ENCODE measurements at places on chromosomes 6 and 20.

- DNase-seq: no peak
Measured at GRCh38 chr6:71103130-71103529, 146.3 kb upstream of the B3GAT2 start.

- no peak for DNase-seq
Measured at GRCh38 chr6:154500769-154501577, 9.5 kb downstream of the CNKSR3 start.

GRCh38 chr6:167799033-167799821 is 27.5 kb upstream of the AFDN start:
- DNase-seq: no peak

DNA sequence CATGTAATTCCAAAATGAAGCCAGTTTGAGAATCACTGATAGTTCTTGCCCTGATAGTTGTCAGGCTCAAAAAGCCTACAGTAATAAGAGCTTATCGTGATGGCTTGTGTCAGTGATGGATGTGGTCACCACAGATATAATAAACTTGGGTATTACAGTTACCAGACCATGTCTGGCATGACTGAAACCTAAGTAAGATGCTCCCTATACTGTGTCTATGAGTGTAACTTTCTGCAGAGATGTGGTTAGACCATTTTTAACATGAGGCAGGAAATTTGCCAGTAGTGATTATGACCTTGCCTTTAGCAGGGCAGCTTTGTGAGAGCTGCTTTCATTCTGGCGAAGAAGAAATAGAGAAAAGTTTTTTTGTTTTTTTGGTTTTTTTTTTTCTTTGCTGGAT is 90.2 kb downstream of the ANKS1A start:
- DNase-seq: no peak

DNA sequence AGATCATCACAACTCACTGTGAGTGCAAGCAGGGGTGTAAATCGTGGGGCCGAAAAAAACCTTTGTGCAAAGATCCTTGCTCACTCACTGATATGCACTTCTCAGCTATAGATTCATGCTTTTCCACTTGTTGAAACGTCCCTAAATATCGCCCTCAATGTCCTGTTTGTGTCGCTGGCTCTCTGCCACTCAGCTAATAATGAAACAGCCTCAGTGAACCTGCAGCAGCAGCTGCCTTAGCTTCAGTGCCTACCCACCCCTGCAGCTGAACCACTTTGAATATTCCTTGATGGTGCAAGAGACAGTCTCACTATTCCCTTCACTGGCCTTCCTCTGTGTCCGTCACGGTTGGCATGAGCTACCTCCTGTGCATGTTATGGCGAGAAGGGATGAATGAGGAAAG is 128.9 kb upstream of the NAA20 start:
- no peak for DNase-seq

DNA sequence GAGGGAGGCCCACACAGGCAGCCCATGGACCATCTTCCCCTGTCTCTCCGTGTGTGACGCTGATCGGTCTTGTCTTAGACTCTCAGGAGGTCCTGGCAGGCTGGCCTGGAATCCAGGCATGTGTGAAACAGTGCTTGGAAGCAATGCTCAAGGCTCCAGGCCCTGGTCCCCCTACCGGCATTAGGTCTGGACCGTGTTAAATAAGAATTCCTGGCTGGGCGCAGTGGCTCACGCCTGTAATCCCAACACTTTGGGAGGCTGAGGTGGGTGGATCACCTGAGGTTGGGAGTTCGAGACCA is 13.0 kb downstream of the IP6K3 start:
- no peak for DNase-seq

DNA sequence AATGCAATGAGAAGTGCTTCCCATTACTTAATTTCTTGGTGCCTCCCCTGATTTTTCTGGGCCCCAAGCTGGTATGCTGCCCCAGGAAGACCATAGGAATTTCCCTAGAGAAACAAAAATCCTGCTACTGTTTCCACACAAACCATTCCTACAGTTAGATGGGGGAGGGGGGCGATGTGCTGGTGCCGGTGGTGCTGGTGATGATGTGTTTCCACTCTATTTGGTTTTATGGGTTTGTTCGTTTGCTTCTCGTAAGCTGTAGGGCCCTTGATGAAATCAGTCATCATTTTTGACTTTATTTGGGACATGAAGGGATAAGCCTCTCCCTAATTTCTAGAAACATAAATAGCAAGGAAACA is 105.1 kb downstream of the MKKS start:
- DNase-seq: no peak

- DNase-seq: no peak
Measured at GRCh38 chr6:28543651-28544610, 18.2 kb downstream of the GPX5 start.

DNA sequence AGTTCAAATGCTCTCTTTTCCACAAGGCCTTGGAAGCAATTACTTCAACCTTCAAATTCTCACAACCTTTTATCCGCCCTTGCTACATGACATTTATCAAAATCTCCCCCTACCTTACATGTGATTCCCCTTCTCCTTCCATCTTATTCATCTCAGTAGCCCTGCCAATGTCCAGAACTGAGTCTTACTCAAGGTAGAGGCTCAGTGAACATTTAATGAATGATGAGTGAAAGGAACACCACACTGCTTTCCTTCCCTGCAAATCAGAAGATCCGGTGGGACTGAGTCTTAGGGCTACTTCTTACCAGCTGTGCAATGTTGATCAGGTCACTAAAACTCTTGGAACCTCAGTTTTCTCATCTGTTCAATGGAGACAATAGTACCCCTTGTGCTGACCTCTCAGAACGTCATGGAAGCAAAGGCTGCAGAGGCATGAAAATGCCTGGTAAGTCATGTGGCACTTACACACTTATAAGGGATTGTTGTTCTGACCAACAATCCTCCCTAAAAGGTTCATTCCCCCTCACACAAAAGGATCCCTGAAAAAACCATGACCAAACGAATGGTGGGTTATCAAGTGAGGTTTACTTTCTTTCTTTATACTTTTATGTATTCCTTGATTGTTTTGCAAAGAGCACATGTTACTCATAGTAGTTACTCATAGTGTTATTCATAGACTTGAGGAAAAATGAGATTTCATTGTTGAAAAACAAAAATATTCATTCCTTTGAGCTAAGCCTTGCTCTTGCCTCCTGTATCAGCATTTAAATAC is 6.5 kb downstream of the MDGA1 start:
- peak; percentile 40 for DNase-seq

- DNase-seq: no peak
Measured at GRCh38 chr6:97052152-97052787, 127.7 kb downstream of the KLHL32 start.

- DNase-seq: no peak
Measured at GRCh38 chr6:86959656-86960055, 22.3 kb downstream of the HTR1E start.

- no peak for DNase-seq
Measured at GRCh38 chr20:51097351-51098120, 74.6 kb upstream of the KCNG1 start.

DNA sequence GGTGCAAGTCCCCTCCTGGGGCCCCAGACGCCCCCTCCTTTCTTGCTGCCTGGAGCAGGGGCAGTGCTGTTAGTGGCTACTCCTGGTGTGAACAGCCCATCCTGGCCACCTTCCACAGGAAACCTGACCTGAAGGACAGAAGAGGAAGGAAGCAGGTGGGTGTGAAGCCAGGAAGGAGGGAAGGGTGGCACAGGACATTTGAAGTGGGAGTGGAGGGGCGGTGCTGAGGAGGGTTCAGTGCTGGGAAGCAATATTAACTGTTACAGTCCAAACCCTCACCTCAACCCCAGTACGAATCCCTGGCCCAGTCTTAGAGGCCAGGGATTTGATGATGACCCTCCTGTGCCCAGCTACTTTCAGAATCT is 766 bp downstream of the PRICKLE4 start:
- DNase-seq: no peak

- no peak for DNase-seq
Measured at GRCh38 chr6:52503323-52503747, 73.5 kb downstream of the TRAM2 start.

DNA sequence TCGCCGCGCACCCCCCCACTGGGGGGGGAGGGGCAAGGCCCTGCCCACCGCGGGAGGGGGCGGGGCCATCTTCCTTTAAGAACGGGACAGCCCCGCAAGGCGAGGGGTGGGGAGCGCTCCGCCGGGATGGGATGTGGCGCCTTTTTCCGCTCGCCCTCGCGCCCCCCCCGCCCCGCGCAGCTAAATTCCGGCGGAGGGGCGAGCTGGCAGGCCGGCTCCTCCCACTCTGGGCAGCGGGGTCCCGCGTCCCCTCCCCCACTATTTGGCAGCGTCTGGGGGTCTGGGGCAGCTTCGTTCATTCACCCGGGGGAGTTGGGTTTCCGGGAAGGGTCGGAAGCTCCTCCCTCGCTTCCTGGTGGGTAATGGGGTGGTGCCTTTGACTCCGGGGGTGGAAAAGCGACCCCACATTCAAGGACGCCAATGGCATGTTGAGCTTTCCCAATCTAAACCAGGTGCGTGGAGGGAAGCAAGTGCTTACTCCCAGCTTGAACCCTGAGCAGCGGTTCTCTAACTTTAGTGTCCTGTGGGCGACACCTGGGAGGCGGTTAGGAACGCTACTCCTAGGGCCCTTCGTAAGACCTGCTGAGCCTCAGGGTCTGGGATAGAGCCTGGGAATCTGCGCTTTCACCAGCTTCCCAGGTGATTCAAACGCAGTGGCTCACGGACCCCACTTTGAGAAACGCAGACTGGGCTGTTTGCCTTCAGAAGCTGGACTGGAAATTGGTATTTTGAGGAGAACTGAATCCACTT is 927 bp downstream of the ASXL1 start:
- peak; percentile 65 for DNase-seq

DNA sequence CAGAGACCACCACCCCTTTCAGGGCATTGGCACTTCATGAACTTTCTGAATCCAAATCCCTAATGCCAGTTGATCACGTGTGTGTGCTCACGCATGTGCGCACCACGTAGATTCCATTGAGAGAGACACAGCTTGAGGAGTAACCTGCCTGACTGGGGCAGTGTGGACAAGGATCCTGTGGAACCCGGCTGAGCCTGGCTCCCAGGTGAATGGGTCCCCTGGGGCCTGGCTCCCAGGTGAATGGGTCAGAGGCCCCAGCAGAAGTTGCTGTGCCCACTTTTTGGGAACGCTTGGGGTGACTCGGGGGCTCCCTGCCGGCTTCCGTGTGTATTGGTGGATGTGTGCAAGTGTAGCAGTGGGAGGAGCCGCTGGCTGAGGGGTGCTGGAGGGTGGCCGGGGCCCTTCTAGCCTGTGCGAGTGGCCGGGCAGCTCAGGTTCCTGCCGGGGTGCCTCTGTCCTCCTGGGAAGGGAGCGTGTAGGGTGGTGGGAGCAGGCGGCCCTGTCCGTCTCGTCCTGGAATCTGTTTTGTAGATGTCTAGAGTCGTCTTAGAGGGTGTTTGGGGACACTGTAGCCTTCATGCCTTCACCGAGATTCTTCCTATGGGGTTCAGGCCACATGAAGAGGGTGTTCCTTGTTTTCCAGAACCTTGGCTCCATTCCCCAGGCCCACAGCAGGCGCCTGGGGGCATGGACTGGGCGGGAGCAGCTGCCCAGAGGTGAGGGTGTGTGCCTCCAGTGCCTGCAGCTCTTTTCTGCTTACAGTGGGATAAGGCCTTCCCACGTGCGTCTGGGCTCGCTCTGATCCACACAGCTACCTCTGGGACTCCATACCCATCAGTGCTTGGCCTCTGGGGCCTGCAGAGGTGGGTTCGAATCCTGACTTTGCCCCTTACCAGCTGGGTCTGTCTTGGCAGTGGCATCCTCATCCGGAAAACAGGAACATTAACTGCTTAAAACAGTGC is 3.2 kb downstream of the RBM38 start:
- no peak for DNase-seq
